ENCODE measurements at places on chromosomes 16 and 17. TPM values are rescaled to one million over a fixed set of nuclear protein-coding genes. Genes with fewer than 3 reads are reported as not detected.

The DPEP2 gene
- not detected for total RNA-seq

The NACA2 gene
- not detected for total RNA-seq

The C1QTNF8 gene
- total RNA-seq: not detected

- no peaks in the 10 kb centered on the region for H3K36me3 ChIP-seq
- no peak for DNase-seq
- no peak overlapping the region for H3K4me3 ChIP-seq
- no peak overlapping the region for H3K27ac ChIP-seq
Measured at GRCh38 chr17:14840616-14841231, 424.4 kb downstream of the PMP22 start.

- peaks cover 25% of the 10 kb centered on the region for H3K27me3 ChIP-seq
- no peaks in the 10 kb centered on the region for H3K4me1 ChIP-seq
- H3K36me3 ChIP-seq: no peaks in the 10 kb centered on the region
- H3K27ac ChIP-seq: no peak overlapping the region
Measured at GRCh38 chr16:49055824-49056545, 225.7 kb downstream of the CBLN1 start.

- H3K4me1 ChIP-seq: no peaks in the 10 kb centered on the region
- H3K36me3 ChIP-seq: no peaks in the 10 kb centered on the region
- H3K27ac ChIP-seq: no peak overlapping the region
- DNase-seq: no peak
Measured at GRCh38 chr17:10681866-10682446, 15.4 kb downstream of the SCO1 start.

DNA sequence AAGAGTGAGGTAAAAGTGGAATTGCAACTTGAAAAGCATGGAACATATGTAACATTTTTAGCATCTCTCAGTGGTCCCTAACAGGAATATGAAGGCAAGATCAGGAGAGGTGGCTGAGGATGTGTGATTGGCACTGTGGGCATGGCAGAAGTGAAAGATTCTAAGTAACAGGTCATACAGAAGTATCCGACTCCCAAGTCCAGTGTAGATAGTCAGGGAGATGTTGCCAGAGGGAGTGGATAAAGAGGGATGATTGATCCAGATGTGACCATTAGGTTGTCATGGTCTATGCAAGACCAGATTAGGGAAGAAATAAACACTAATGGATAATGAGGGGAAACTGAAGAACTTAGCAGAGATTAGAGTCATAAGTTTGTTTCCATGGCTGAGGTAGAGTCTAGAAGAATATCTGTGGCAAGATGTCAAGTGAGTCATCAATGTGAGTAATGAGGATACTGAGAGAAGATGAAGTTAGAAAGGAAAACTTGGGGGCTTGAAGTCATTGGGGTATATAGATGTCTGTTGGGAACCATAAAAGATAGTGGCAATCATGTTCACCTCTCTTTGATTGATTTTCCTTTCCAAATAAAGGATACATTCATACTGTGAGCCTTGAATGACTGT, 23.9 kb upstream of the CAPNS2 start:
- H3K27ac ChIP-seq: 0 out of 2 replicates have a peak overlapping the region, but pooled peaks have one; percentile 1
- H3K36me3 ChIP-seq: 0 out of 2 replicates have a peak, but pooled peaks cover 3% of the 10 kb centered on the region
- no peaks in the 10 kb centered on the region for H3K27me3 ChIP-seq
- H3K4me1 ChIP-seq: peaks cover 10% of the 10 kb centered on the region
- DNase-seq: no peak

GRCh38 chr17:67082107-67082506, 37.8 kb downstream of the CACNG1 start:
- H3K4me3 ChIP-seq: no peak overlapping the region
- no peak for DNase-seq
- H3K36me3 ChIP-seq: no peaks in the 10 kb centered on the region
- H3K27ac ChIP-seq: no peak overlapping the region

DNA sequence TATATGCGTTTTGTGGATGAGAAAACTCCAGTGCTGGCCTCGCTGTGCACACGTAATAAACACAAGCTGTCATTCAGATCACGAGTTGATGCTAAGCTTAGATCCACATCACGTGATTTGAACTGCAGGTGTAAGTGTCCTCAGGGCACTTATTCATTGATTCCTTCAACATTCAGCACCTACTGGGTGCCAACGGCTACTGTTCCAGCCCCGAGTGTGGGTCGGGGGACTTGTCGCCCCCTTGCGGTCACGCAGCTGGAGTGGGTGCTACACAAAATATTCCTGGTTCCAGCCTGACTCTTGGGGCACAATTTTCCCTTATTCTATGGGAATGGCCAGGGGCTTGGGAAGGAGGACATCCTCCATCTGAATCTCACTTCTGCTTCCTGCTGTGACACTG, 29.9 kb upstream of the GINS2 start:
- H3K36me3 ChIP-seq: no peaks in the 10 kb centered on the region
- H3K4me3 ChIP-seq: no peak overlapping the region
- no peaks in the 10 kb centered on the region for H3K27me3 ChIP-seq
- no peak overlapping the region for H3K27ac ChIP-seq

GRCh38 chr17:27543958-27544349, 87.0 kb upstream of the LGALS9 start:
- peaks cover 6% of the 10 kb centered on the region for H3K4me1 ChIP-seq
- H3K36me3 ChIP-seq: no peaks in the 10 kb centered on the region
- no peak for DNase-seq
- no peak overlapping the region for H3K4me3 ChIP-seq
- no peak overlapping the region for H3K27ac ChIP-seq

- no peaks in the 10 kb centered on the region for H3K27me3 ChIP-seq
- H3K36me3 ChIP-seq: no peaks in the 10 kb centered on the region
- H3K4me3 ChIP-seq: no peak overlapping the region
- H3K27ac ChIP-seq: no peak overlapping the region
- DNase-seq: no peak
- no peaks in the 10 kb centered on the region for H3K4me1 ChIP-seq
Measured at GRCh38 chr17:861364-861763, 79.2 kb downstream of the MRM3 start.

- DNase-seq: no peak
- peaks cover 86% of the 10 kb centered on the region for H3K27me3 ChIP-seq
- H3K4me3 ChIP-seq: no peak overlapping the region
- H3K27ac ChIP-seq: no peak overlapping the region
Measured at GRCh38 chr17:79630126-79630525, 19.3 kb upstream of the RBFOX3 start.

DNA sequence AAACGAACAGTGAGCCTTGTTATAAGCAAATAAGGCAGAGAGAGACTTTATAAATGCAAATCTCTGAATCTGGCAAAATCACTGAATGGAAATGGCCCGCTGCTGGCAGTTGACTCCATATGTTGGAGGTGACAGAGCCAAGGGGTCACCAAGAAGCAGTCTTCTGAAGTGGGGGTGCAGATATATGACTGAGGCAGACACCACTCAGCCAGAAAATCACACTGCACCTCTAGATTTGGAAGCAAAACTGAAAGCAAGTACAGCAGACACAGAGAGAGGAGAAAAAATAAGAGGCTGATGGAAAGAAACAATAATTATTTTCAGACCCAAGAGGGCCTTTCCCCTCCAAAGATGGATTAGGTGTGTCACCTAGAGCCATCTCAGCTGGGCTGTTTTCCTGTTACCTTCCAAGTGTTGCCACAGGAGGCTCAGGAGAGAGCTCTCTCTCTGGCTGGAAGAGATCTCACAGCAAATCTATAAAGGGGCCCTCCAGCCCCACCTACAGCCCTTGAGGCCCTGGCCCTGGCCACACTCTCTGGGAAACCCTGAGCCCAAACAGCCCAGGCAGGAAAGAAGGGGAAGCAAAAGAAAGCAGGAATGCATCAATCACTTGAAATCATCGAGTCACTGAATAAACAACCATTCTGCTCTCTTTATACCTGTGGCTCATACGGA, 585.1 kb upstream of the PSMD7 start:
- no peak overlapping the region for H3K27ac ChIP-seq
- H3K27me3 ChIP-seq: peaks cover 43% of the 10 kb centered on the region
- H3K36me3 ChIP-seq: no peaks in the 10 kb centered on the region

DNA sequence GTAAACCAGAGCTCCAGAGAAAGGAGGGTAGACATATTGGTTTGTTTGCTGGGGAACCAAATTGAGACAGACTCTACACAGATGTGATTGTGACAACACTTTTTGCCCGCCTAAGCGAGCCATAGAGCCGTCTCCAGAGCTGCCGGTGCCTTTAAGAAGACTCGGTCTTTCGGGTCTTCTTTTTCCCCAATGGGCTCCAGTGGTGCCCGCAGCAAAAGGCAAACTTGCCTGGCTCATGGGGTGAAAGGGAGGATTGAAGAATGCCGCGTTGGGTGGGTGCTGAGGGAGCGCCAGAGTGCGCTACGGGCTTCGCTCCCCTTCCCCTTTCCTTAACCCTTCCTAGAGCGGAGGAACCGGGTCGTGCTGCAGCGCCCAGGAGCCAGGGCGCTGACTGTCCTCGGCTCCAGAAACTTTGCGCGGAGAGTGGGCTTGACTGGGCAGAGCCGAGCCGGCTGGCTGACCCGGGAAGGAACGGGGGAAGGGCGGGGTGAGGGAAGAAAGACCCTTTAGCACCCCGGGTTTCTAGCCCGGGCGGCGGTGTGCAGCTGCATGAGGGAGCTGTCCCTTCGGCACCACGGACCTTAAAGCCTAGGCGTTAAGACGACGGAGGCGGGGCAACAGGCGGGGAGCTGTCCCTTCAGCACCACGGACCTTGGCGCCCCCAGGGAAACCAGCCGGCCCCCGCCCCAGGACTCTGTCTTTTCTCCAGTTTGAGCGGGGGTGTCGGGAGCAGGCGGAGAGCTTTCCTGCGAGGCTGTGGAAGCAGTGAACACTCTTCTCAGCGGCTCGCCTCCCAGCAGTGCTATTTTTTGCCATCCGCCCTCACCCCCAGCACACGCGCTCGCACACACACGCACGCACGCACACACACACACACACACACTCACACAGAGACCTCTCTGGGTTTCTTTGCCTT, at the start of gene CACNG3:
CACNG3 (plus strand) TSS at position 880 of the 916 bp plus-strand sequence. CDS start 420 bp downstream, outside the sequence.
- H3K27ac ChIP-seq: no peak within 1 kb of the TSS
- H3K4me1 ChIP-seq: no peaks in the 10 kb centered on the region
- DNase-seq: peak; percentile 4
- H3K36me3 ChIP-seq: no peaks in the 10 kb centered on the region
- peaks cover 32% of the 10 kb centered on the region for H3K27me3 ChIP-seq

GRCh38 chr16:83355570-83356218, 452.1 kb upstream of the HSBP1 start:
- no peak overlapping the region for H3K27ac ChIP-seq
- peaks cover 9% of the 10 kb centered on the region for H3K27me3 ChIP-seq
- H3K4me1 ChIP-seq: no peaks in the 10 kb centered on the region
- no peak overlapping the region for H3K4me3 ChIP-seq
- DNase-seq: no peak

DNA sequence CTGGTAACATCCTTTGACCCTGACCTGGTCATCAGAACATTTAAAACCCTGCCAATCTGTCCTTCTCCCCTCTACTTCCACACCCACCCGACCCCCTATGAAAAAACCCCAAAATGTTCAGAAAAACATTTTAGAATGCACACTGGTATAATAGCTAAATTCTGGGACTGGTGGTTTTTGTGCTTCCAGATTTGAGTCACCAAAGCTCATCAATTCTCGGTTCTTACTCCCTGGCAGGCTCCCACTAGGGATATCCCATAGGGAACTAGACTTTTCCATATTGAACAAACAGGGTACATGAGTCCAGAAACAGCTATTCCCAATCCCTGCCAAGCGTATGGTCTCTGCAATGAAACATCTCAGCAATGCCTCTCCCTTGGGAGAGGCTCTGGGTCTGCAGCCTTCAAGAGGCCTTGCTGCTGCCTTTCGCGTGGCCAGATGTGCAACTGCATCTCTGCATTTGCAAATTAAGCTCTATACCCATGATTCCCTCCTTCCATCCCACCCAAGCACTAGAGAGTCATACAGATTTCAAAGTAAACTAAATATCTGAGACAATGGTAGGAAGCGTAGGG, 67.7 kb downstream of the SMG6 start:
- H3K36me3 ChIP-seq: 0 out of 2 replicates have a peak, but pooled peaks cover 7% of the 10 kb centered on the region
- H3K4me1 ChIP-seq: peaks cover 12% of the 10 kb centered on the region
- no peaks in the 10 kb centered on the region for H3K27me3 ChIP-seq
- H3K27ac ChIP-seq: no peak overlapping the region
- DNase-seq: no peak

DNA sequence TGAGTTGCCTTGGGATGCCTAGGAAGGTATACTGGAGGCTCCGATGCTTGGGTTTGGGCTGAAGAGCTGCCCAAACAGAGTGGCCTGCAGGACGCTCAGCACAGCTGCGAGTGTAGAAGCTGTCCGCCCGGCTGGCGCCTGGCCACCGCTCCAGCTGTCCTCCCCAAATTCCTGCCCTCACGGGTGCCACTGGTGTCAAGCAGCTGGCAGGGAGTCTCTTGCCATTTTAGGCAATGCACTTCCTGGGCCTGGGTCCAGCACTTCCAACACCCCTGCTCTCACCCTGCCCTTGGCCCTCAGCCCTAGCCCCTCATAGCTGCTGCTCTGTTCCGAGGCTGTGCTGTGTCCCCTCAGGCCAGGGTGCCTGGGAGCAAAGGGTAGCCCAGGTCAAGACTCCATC, 5.2 kb upstream of the PKMYT1 start:
- no peak for DNase-seq
- no peaks in the 10 kb centered on the region for H3K27me3 ChIP-seq
- no peak overlapping the region for H3K27ac ChIP-seq
- H3K36me3 ChIP-seq: no peaks in the 10 kb centered on the region
- no peak overlapping the region for H3K4me3 ChIP-seq

GRCh38 chr16:86243571-86244154, 266.7 kb upstream of the FOXF1 start:
- H3K27ac ChIP-seq: no peak overlapping the region
- peaks cover 85% of the 10 kb centered on the region for H3K27me3 ChIP-seq
- DNase-seq: no peak
- H3K4me3 ChIP-seq: no peak overlapping the region
- H3K36me3 ChIP-seq: no peaks in the 10 kb centered on the region

DNA sequence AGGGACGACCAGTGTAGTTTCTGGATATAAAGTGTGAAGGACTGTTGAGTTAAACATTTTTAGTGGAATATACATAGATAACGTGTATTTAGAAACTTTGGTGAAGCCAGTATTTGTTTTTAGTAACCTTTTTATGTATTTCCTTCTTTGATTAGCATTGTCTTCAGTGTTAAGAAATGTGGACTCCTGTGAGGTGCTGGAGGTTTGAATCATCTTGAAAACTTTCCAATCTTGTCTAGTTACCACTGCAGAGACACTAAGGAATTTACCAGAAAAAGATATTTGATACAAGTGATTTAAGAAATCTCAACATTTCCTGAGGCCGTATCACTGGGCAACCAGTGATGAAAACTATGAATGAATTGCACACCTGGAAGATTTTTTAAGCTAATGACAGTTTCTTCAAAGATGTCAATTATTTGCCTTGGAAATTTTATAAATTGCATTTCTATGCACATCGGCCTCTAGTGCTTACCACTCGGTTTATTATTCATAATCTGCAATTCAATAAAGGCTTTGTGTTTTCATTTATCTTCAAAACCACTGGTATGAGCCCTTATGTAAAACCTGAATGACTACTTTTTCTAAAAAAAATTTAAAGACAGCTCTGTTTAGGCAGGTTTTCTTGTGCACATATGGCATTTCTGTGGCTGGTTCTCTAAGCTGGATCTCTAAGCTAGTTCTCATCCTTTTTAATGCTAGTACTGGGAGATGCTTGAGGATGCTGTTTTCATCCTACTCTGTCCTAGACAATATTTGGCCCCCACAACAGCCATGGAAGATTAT, 31.4 kb upstream of the ADCY7 start:
- no peaks in the 10 kb centered on the region for H3K27me3 ChIP-seq
- H3K4me3 ChIP-seq: no peak overlapping the region
- H3K4me1 ChIP-seq: peaks cover 27% of the 10 kb centered on the region
- peak; percentile 61 for DNase-seq
- H3K27ac ChIP-seq: peak overlapping the region; percentile 53

GRCh38 chr17:33651686-33652085, 358.6 kb upstream of the ASIC2 start:
- H3K4me3 ChIP-seq: no peak overlapping the region
- no peaks in the 10 kb centered on the region for H3K27me3 ChIP-seq
- H3K36me3 ChIP-seq: no peaks in the 10 kb centered on the region
- H3K4me1 ChIP-seq: no peaks in the 10 kb centered on the region
- DNase-seq: no peak
